Body of pancreas (tissue), 4 donors: ENCODE measurements at places on chromosomes 13 and 19. TPM values are rescaled to one million over a fixed set of nuclear protein-coding genes. Genes with fewer than 3 reads are reported as not detected.

FUT2 gene
- 2.0 TPM for total RNA-seq

DNA sequence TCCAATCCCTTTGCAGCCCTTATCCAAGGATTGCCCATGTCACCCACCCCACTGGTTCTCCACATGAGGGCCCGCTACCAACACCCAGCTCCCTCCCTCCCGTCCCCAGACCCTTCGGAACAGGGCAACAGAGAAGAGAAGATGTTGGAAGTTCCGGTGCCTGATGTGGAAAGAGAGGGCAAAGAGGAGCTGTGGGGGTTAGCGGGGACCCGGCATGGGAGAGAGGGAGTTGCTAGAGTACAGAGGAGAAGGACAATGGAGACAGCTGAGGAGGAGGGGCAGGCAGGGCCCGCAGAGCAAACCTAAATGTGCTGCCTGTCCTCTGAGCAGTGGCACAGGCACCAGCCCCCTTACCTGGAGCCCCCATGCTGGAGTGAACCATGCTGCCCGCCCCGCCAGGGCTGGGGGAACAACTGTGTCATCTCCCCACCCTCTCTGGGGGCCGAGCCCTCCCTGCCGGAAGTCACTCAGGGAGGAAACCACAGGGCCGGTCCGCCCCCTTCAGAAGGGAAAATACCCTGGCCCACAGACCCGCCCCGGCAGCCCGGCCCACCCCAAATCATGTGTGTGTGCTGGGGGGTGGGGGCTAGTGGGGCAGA, at the start of gene POU2F2:
POU2F2 (minus strand) TSS at position 417 of the 599 bp plus-strand sequence; CDS start at position 382, 35 bp downstream.
- no peak for DNase-seq

GRCh38 chr13:24683838-24684599, 3.8 kb downstream of the ATP12A start:
- DNase-seq = peak; percentile 57

DNA sequence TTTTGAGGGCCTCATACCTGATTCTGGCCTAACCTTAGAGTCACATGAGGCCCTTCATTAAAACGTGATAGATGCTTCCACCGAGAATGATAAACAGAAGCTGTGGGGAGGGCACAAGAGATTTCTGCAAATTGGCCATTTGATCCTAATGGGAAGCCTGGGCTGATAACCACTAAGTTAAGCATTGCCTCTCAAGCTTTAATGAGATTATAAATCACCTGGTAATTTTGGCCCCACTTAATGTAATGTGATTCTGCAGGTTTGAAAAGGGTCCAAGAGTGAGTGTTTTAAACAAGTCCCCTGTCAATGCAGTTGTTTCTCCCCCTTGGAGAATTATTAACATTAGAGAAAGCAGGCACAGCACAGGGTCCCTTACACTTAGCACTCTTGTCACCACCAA, 42.0 kb downstream of the ZNF486 start:
- no peak for DNase-seq

- no peak for DNase-seq
Observed at GRCh38 chr13:22135446-22135845, 464.6 kb downstream of the FGF9 start.
